ENCODE measurements at places on chromosomes 16 and 17.

GRCh38 chr17:4436381-4436780 lies 2.6 kb downstream of the SPNS3 start:
- no peak for DNase-seq

DNA sequence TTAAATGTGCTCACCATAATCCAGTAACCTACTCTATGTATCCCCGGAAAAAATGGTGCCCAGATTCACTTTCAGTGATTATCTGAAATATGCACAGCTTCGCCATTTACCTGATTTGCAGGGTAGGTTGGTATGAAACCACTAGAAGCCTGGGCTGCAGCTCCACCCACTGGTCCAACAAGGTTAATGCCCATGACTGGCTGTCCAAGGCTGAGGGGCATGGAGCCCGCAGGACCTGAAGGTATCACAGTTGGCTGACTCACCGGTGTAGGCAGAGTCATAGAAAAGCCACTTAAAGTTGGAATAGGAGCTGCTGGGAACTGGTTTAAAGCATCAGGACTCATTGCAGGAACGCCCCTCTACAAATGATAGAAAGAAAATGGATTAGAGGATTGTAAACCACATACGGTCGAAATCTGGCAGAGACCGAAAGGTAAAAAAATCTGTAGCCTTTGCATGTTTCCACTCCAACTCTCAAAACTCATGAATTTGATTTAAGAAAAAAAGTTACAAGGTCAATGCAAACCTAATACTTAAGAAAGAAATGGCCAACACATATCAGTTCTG lies 38.6 kb downstream of the SYNRG start:
- DNase-seq = peak; percentile 1

GRCh38 chr17:27494192-27495091 lies 38.2 kb downstream of the KSR1 start:
- no peak for DNase-seq

GRCh38 chr17:3928406-3928805 lies 12.1 kb upstream of the P2RX1 start:
- DNase-seq = no peak

GRCh38 chr17:17510456-17511292 lies 14.5 kb upstream of the RASD1 start:
- DNase-seq = no peak

- no peak for DNase-seq
Measured at GRCh38 chr16:47574091-47575054, 113.2 kb downstream of the PHKB start.

DNA sequence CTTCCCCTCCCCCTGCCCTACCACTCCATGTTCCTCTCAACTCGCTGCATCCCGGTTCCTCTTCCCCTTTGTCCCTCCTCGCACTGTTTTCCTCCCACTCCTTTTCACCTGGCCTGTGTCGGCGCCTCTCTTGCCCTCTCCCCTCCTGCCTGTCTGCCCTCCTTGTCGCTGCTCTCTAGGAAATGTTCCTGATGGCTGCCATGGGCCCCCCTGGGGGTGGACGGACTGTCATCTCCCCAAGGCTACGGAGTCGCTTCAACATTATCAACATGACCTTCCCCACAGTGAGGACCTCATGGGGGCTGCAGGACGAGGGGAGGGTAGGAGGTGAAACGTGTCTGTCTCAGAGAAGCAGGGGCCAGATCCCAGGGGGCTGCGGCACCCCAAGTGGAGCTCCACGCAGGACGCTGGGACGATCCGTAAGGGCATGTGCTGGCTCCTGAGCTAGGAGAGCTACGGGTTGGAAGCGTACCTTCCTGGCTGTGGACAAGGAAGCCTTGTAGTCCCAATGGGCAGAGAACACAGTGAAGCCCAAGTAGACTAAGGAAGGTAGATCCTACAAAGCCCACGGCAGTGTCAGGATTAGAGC lies 39.8 kb upstream of the KDM6B start:
- no peak for DNase-seq

- no peak for DNase-seq
Measured at GRCh38 chr16:84775262-84775810, 44.4 kb upstream of the CRISPLD2 start.

- DNase-seq = no peak
Measured at GRCh38 chr17:39979016-39979670, 1.5 kb upstream of the PSMD3 start.

DNA sequence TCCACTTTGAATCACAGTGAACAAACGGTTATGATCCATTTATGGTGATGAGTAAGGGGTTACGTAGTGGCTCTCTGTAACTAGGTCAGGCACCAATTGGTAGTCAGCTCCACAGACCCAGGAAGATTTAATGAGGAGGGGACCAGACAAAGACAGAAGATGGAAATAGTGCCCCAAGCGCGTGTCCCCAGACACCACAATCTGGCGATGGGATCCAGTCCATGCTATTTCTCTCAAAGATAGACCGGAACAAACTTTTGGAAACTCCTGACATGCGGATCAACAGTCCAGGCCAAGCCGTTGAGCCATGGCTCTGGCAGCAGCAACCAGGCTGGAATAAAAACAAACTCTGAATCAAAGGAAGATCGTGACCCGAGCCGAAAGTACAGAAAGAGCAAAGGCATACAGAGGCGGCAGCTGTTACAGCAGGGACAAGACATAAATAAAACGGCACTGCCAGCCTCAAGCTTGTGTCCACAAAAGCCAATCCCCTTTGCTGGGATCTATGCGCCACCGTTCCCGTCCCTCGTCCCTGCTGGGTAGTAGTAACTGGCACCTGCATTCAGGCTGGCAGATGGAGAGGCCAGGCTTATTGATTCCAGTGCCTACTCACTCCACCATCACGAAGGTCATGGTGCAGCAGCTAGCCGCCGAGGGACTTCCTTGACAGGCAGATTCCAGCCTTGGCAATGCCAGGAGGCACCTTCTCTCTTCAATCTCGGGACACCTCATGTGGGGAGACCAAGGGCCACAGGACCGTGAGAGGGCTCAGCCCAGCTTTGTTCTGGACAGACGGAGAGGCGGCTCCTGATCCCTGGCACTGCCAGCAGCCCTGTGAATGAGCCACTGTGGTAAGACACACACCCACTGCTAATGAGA lies 50.2 kb downstream of the CDH11 start:
- DNase-seq = no peak

DNA sequence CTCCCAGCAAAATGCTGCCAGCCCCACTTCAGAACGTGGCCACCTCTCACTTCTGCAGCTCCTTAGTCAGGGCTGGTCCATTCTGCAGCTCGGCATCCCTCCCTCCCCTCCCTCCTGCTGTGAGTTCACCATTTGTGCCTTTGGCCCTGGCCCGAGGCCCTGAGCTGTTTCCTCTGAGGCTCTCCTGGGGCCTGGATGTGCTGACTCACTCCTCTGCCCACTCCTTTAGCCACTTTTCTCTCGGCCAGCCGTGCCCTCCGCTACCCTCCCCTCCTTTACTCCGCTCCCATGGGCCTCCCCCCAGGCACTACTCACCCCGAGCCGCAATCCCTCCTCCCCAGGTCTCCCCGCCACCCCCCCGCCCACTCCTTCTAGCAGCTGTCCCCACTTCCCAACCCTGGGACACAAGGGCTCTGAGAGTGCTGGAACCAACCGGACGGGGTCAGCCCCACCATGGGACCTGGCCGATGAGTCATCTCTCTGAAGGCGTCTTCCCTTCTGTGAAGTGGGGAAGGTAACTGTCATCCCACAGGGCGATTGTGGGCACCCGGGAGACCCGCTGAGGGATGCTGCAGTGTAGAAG lies 11.5 kb downstream of the KCNG4 start:
- no peak for DNase-seq

DNA sequence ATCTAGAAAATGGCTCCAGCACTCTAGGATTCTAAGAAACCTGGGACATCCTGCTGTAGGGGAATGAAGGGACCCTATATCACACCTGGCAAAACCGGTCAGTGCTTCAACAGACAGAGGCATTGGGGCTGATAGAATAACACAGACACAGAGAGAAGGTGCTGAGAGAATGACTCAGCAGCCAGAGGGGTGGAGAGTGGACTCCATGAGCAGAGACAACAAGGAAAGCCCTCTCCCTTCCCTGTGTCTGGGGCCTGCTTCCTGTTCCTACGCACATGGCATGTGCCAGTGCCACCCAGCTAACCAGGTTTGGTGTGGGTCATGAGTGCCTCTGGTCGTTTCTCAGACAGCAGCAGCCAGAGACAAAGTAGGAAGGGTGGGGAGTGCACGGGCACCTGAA lies 140.3 kb downstream of the CCT6B start:
- no peak for DNase-seq

DNA sequence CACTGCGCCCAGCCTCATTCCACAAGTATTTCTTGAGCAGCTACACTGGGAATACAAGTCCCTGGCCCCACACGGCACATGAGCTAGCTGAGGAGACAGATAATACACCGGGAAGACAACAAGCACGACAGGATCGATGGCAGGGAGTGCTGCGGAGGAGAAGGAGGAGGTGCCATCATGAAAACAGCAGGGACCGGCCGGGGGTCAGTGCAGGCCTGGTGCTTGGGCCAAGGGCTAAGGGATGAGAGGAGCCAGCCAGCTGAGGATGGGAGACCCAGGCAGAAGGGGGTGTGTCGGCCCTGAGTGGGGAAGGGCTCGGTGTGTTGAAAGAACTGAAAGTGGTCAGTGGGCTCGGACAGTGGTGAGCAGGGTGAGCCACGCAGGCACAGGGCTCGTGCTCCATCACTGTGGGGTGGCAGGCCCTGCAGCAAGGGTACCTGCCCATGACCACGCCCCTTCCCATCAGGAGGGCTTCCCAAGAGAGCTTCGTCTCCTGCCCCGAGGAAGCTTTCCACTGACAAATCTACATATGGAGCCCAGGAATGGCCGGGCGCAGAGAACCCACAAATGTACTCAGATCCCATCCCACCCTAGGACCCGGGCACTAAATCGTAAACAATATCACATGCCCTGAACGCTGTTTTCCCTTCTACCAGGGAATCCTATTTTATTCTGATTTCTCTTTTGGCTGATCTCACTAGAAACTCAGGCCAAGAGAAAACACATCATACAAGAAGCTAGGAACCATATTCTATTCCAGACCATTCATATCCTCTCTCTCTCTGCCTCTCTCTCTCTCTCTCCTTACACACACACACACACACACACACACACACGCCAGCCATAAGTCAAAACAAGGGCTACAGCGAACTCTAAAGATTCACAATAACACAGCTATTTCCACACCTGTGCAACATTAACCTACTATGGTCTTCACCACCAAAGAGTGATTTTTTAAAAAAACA lies 50.7 kb upstream of the TNRC6C start:
- no peak for DNase-seq

- no peak for DNase-seq
Measured at GRCh38 chr16:2451851-2452320, 8.0 kb upstream of the TEDC2 start.
